ENCODE measurements at places on chromosomes 3 and 15.
A peak's percentile ranks its signal among the peaks of the same experiment; 100 is the strongest.

DNA sequence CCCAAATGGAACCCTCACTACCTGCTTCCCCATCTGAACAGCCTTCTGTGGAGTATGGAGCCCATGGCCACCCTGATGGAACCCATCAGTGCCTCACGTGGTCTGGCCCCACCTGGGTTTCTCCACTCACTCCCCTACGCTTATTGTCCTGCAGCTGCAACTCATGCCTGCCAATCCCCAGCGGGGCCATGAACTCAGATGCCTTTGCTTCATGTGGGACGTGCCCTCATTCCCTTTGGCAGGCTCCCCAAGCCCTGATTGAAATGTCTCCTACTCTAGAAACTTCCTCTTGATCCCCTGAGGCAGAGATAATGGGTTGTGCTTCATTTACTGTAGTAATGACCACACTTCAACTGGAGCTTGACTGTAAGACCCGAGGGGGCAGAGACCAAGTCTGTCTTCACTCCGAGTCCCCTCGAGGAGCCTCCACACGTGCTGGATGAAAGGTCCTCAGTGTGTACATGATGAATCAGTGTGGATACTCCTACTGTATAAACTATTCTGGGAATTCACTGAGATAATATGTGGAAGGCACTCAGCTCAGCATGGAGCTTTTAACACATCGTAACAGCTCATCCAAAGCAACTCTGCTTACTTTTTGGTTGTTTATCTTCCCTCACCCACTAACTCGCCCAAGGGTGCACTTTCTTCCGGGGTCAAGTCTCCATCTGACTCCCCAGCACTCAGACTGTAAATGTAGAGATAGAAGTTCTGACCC, 232.8 kb upstream of the BHLHE40 start:
- no peak for DNase-seq

DNA sequence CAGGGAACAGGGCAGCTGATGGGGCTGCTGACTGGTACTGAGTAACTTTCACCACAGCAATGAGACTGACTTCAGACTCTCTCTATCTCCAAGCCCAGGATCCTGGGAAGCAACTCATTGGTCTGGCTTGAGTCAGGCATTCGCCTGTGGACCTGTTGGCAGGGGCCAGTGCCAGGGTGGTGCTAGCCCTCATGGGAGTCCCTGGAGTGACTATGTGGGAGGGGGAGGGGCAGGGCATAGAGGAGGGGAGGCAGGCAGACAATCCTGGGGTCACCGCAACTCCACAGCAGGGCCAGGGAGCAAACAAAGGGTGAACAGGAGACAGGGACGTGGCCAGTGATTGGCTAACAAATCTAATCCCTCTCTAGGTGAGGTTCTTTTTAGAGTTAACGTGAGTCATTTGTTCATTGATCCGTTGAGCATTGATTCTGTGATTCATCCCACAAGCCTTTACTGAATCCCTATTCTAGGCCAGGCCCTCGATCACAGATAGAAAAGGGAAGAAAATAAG, 71.8 kb downstream of the CEMIP start:
- no peak for DNase-seq

DNA sequence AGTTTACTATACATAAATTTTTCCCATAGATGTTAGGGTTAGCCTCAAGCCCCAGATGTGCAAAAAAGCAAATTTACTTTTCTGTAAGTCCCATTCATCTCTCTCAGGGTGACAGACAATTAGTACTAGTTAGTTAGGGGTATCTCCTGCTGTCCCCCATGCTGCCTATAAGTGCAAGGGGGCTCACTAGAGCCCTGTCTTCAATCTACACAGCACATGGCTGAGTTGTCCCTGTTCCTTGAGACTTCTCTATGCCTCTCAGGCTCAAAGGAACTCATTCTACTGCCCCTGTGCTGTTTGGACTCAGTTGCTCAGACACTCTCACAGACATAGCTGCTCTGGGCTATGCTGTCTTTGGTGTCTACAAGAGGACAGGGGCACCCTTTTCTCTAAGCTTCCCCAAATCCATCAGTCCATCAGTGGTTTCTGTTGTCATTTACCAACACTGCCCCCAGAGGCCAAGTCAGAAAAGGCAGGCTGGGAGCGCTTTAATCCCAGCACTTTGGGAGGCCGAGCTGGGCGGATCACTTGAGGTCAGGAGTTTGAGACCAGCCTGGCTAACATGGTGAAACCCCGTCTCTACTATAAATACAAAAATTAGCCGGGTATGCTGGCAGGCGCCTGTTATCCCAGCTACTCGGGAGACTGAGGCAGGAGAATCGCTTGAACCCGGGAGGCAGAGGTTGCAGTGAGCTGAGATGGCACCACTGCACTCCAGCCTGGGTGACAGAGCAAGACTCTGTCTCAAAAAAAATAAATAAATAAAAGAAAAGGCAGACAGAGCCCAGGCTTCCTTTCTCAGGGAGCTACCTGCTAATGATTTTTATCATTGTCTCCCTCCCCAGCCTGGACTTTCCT, 31.4 kb upstream of the PRTG start:
- DNase-seq, result peak; percentile 7

- DNase-seq, result no peak
Measured at GRCh38 chr3:132325634-132326033, 8.4 kb downstream of the ACP3 start.

GRCh38 chr15:67174864-67175573, 79.4 kb downstream of the AAGAB start:
- no peak for DNase-seq

DNA sequence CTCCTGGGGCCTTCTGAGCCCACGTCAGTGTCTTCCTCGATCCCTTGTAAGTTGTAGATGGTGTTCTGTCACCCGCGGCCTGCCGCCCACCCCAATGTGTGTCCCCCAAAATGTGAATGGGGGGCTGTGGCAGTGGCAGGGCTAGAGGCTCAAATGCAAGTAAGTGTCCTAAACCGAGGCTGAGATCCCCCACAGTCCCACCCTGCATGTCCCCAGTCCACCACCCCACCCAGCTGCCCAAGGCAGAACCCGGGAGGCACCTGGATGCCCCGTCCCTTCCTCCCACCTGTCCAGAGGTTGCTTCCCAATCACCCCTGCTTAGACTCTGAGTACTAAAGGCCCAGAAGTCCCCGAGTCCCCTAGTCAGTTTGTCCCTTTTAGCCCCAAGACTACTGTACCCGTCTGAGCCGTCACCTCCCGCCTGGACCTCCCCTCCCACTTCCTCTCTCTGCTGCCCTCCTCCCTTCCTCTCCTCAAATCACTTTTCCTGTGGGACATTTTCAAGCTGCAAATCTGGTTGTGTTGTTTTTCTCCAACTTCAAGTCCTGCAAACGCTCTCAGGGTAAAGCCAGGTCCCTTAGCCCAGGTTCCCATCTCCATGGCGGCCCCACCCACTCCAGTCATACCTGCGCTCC, 11.8 kb upstream of the PLXND1 start:
- peak; percentile 48 for DNase-seq

- no peak for DNase-seq
Measured at GRCh38 chr3:33008282-33008681, 56.8 kb downstream of the CCR4 start.

DNA sequence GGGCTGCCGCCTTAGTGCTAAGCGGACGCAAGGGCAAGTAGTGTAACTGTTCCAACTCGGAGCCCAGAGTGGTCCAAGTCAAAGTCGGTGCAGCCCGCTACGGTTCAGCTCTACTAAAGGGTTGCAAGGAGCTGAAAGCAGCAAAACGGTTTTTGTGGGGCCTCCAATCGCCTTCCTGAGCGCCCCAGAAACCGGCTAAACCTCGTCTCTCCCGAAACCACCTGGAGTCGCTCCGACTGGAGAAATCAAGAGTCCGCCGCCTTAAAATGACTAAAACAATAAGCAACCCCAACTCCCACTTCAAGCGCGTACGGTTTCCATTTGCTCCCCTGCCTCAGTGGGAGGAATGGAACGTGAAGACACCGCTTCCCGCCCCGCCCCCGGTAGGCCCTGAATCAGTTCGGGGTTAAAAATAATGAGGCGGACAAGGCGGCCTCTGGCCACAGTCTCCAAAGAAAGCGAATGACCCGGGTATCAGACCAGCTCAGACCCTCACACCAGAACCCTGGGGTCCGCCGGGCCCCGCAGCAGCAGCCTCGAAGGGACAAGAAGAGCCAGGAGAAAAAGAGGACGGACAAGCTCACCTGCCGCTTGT, 401 bp downstream of the SEC11A start:
- DNase-seq, result peak; percentile 13

GRCh38 chr15:91609966-91610365, 243.5 kb upstream of the SLCO3A1 start:
- no peak for DNase-seq

Data from CD14-positive monocyte (primary cell).